Glomerular endothelial cell (primary cell): ENCODE measurements at places on chromosomes 16 and 17. TPM values are rescaled to one million over a fixed set of nuclear protein-coding genes. Genes with fewer than 3 reads are reported as not detected.

The KRT38 gene
- total RNA-seq = not detected in 2 replicates

The ITGB3 gene
- total RNA-seq = 111 and 185 TPM in 2 replicates

The CRYM gene
- total RNA-seq = 0.12 and 8.1 TPM in 2 replicates

The FNDC8 gene
- total RNA-seq = not detected in 2 replicates

The UTP4 gene
- total RNA-seq = 25.6 and 31.5 TPM in 2 replicates

The TLCD2 gene
- total RNA-seq = 0.78 and 1.4 TPM in 2 replicates

The CCT6B gene
- 0.44 and 1.8 TPM in 2 replicates for total RNA-seq
